NCI-H1436 treated with DMSO at 0.1 percent for 48 hours (cell line): ENCODE measurements at places on chromosomes 5 and 9.

GRCh38 chr5:14663734-14664269, 716 bp upstream of the OTULIN start:
- no peak for DNase-seq

GRCh38 chr9:127030814-127031740, 91.4 kb downstream of the ANGPTL2 start:
- DNase-seq, result no peak

DNA sequence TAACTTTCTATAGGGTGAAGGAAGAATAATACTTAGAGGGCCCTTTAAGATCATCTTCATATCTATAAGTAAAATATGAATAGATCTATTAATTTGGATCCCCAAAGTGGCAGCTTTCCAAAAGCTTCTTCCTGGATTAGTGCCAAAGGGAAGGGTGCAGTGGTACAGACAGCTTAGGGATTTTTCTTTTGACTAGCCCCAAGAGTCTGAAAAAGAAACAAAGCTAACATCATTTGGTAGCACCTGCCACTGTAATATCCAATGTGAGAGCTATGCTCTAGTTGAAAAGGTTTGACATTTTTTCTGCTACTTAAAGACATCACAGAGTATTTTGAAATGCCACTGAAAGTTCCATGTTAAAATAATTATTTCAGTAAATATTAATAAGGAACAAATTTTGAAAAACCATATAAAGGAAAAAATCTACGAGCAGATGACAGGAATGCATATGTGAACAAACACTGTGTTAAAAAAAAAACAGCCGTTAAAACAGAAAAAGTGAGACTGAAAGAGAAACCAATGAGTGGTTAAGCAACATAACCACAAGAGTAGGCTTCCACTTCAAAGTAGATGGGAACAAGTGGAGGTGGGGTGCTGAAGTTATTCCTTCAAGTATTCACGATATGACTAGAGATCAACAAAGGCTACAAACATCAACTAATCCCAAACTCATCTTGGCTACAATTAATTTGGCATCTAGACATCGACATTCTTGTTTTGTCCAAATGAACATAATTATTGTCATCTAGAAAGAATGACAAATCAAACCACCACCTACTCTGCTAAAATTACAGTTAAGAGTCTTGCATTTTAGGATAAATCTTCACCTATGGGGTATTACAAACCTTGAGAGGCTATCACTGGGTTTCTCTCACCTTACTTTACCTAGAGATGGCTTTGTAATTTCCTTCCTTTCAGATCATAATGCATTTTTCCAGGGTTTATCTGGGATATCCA, 137.5 kb downstream of the CPLANE1 start:
- no peak for DNase-seq

DNA sequence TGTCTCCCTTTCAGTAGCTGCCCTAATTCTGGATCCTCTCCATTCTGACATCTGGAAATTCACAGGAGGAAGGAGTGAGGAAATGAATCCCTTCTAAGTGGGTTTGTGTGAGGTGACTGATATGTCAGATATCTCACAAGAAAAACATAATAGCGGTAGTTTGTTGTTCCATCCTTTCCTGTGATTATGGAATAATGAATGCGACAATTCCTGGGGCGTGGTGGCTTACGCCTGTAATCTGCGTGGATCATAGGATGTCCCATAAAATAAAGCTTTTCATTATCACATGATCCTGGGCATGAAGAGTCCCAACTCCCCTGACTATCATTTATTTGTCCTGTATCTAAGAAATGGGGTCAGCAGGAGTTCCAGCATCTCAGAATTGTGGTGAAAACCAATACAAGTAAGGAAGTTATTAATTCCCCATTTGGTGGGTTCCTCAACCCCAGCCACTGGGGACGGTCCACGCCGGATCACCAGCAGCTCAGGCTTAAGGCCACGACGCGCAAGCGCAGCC, 375 bp upstream of the C5orf24 start:
- DNase-seq, result no peak

DNA sequence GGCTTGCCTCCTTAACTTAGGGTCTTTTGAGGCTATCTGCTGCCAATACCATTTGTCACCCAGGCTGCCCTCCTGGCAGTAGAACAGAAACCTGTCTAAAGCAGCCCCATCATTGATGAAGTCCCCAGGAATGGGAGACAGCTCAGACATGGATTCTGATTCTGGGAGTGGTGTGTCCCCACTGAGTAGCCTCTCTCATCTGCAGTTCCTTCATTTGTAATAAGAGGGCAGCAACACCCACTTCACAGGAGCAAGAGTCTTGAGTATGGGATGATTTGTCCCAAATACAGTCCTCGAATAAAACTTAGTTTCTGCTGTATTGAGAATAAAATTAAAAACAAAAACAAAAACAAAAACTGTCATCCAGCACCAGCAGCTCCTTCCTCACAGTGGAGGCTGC, 167.6 kb downstream of the ASTN2 start:
- no peak for DNase-seq

DNA sequence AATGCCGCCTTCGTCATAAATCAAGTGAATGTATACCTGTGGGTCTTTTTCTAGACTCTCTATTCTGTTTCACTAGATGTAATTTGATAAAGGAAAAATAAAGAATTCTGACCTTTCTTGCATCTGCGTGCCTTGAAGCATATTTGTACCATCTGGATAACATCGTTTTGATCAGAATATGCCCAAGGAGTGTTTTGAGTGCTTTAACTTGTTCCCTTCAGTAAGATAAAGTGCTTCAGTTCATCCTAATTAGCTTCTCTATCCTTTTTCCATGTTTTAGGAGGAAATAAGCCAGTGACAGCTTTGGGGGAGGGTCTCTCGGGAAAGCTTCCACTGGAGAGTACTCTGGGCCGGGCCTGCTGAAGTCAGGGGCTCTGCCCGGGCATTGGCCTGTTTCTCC, 113.5 kb upstream of the DAP start:
- DNase-seq, result no peak
